Dermis blood vessel endothelial cell (primary cell): ENCODE measurements at places on chromosomes 2 and 18.

GRCh38 chr2:69138247-69138772 lies 125.3 kb downstream of the ANTXR1 start:
- peak; percentile 32 for DNase-seq

DNA sequence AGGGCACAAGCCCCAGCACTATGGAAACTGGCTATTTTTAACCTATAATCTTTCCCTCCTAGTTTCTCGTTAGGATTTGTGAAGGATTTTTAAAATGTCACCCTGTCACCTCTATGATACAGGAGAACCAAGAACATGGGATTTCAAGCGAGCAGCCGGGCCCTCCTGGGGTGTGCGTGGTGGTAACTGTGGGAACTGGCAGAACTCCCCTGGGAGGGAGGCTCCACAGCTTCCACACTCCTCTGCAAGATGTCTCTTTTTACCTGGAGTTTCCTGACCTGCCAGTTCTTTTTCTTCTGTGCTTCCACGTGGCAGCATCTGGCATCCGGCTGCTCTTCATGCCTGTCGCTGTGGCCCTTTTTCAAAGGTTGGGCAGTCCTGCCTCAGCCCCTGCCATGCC lies 386.3 kb upstream of the MYT1L start:
- no peak for DNase-seq

DNA sequence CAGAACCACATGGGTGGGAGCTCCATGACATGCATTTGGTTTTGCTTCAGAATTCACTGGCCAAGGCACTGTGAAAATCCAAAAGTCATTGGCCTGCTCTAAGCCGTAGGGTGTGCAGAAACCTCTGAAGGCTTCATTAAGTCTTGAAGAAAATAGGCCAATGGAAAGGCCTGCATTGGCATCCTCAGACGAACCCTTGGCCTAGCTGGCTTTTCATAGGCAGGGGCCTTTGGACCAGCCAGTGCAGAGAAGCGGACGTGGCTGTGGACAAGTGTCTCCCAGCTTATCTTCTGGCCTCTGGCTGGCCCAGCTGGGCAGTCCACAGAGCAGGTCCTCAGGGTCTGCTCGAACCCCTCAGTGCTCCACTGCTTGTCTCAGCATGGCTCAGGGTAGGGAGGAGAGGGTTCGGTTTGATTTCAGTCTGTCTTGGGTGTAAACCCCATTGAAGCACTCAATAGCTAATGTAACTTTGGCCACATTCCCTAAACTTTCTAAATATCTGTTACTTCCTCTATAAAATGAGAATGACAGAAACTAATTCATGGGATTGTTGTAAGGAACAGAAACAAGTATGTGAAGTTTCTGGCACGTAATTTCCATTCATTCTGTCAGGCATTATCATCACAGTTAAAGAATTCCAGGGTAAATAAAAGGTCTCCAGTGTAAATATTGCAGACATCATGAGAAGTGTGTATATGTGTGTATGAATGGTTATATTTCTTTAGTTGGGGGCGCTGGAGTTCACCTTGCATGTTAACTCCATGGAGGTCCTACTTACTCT lies 125.5 kb downstream of the TFCP2L1 start:
- DNase-seq = no peak

GRCh38 chr18:67589325-67589724 lies 72.8 kb upstream of the DSEL start:
- peak; percentile 4 for DNase-seq

DNA sequence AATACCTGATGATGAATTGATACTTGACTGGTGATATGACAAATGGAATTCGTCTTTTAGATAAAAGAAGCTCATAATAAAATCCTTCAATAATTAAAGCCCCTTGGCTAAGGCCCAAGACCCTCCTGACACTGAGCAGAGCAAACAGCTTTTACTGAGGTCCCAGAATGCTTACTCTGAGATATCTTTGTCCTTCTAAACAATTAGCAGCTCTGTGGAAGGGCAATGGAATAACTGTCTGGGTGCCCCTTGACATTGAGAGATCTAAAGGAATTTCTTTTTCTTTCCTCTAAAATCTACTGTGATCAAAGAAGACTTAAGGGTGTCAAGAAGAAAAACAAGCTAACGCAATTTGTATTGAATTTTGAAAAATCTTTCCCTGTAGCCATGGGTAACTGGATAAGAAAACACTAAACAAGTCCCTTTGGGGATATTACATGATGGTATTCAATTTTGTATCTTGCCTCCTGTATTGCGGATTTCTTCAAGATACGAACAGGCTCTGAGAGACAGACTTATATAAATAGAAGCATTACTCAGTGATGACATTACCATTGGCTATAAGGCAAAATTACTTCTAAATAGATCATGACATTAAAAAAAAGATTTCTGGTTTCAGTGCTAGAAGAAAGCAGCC lies 128.8 kb downstream of the MREG start:
- DNase-seq = no peak
